ENCODE measurements at places on chromosomes 6 and 20.

DNA sequence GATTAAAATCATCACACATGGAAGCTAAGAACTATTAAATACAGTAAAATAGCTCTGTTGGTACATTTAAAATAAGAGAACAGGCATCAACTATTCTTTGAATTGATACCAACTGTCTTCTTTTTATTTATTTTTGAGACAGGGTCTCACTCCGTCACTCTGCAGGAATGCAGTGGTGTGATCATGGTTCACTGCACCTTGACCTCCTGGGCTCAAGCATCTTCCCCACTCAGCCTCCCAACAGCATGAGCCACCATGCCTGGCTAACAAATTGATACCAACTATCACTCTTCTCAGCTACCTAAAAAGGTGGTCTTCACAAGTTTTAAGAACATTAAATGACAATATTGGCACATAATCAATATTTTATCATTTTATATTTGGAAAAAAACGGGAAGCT, 7.8 kb upstream of the PNISR start:
- DNase-seq: no peak

DNA sequence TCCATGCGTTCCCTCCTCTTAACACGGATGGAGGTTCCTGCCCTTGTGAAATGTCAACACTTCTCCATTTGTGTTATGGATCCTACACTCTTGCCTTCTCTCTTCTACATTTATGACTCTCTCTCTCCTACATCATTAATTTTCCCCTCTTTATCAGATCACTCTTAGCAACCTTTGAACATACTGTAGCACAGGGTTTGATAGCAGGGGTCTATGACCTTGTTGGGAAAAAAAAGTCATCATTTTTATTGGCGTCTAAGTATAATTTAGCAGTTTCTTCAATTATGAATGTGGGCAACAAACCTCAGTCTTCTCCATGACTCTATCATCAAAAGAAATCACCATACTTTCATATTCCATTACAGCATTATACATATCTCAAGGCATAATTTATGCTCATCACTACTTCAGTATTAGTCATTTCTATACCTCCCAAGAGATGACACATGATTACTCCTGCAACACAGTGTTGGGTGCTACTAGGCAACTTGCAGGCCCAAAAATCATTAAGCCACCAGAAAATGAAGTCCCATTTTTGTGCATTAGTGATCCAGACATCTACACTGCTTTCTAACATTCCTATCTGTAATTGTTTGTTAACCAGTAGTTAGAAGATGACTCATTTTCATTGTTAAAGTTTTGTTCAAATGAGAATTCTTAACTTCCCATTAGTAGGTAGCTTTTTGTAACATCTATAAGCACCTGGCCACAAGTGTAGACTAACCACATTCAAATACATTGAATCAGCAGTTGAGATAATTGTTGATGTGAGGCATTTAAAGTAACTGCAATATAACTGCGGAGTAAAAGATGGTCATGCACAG, 9.5 kb downstream of the CYP39A1 start:
- no peak for DNase-seq

- no peak for DNase-seq
Observed at GRCh38 chr20:34311118-34312023, 8.2 kb upstream of the AHCY start.

- DNase-seq: no peak
Observed at GRCh38 chr6:16844183-16844582, 82.9 kb upstream of the ATXN1 start.

Measured in activated CD4-positive, alpha-beta T cell treated with anti-CD3 and anti-CD28 coated beads for 24 hours (primary cell).